ENCODE measurements at places on chromosomes 6 and 20. TPM values are rescaled to one million over a fixed set of nuclear protein-coding genes. Genes with fewer than 3 reads are reported as not detected.

GRCh38 chr6:114439411-114439810 lies 96.6 kb upstream of the HS3ST5 start:
- no peaks in the 10 kb centered on the region for H3K27me3 ChIP-seq
- DNase-seq: no peak
- H3K4me1 ChIP-seq: no peaks in the 10 kb centered on the region
- no peak overlapping the region for H3K27ac ChIP-seq
- H3K36me3 ChIP-seq: no peaks in the 10 kb centered on the region

DNA sequence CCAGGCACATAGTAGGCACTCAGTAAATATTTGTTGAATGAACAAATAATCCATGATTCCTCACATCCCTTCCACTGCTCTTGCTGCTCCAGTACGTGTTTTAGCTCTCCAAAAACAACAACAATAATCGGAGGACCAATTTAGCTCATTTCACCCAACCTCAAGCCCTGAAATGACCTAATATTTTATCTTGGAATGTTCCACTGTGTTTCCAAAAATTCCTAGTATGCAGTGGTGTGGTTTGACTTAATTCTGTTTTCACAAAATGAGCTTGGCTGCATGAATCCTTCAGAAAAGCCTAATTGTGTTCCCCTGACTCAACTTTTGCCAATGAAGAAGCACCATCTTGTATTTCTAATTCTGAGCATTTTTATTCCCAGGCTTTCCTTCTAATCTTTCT lies 168.0 kb upstream of the PHACTR1 start:
- H3K27ac ChIP-seq: no peak overlapping the region
- peaks cover 21% of the 10 kb centered on the region for H3K27me3 ChIP-seq
- H3K36me3 ChIP-seq: peaks cover 2% of the 10 kb centered on the region
- no peak for DNase-seq
- H3K4me3 ChIP-seq: no peak overlapping the region
- H3K4me1 ChIP-seq: no peaks in the 10 kb centered on the region

DNA sequence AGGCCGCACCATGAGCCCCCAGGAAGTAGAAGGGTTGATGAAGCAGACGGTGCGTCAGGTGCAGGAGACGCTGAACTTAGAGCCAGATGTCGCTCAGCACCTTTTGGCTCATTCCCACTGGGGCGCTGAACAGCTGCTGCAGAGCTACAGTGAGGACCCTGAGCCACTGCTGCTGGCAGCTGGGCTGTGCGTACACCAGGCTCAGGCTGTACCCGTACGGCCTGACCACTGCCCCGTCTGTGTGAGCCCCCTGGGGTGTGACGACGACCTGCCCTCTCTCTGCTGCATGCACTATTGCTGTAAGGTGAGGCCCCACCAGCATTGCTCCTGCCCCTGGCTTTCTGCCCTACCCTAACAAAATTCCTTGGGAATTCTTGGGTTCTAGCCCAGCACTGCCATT lies 13.1 kb downstream of the DNPH1 start:
- H3K36me3 ChIP-seq: peaks cover 10% of the 10 kb centered on the region
- peaks cover 11% of the 10 kb centered on the region for H3K4me1 ChIP-seq
- H3K27ac ChIP-seq: no peak overlapping the region
- H3K27me3 ChIP-seq: no peaks in the 10 kb centered on the region
- no peak overlapping the region for H3K4me3 ChIP-seq

- H3K27ac ChIP-seq: no peak overlapping the region
- DNase-seq: no peak
- H3K36me3 ChIP-seq: no peaks in the 10 kb centered on the region
- no peak overlapping the region for H3K4me3 ChIP-seq
- H3K4me1 ChIP-seq: no peaks in the 10 kb centered on the region
These were observed 28.7 kb downstream of the MOCS1 start for GRCh38 chr6:39905640-39905975.

Gene NEDD9
- 63.5 TPM for total RNA-seq

GRCh38 chr20:32871627-32872160 lies 13.0 kb downstream of the EFCAB8 start:
- no peak for DNase-seq
- H3K4me3 ChIP-seq: no peak overlapping the region
- no peak overlapping the region for H3K27ac ChIP-seq

- peaks cover 48% of the 10 kb centered on the region for H3K4me1 ChIP-seq
- no peaks in the 10 kb centered on the region for H3K27me3 ChIP-seq
- peak overlapping the region; percentile 98 for H3K27ac ChIP-seq
- peaks cover 2% of the 10 kb centered on the region for H3K36me3 ChIP-seq
- no peak for DNase-seq
- H3K4me3 ChIP-seq: no peak overlapping the region
These were observed 284.1 kb upstream of the TAB2 start for GRCh38 chr6:149033454-149033853.

- DNase-seq: no peak
- peak overlapping the region; percentile 47 for H3K4me3 ChIP-seq
- H3K27me3 ChIP-seq: no peaks in the 10 kb centered on the region
- peak overlapping the region; percentile 5 for H3K27ac ChIP-seq
- H3K4me1 ChIP-seq: peaks cover 21% of the 10 kb centered on the region
- H3K36me3 ChIP-seq: peaks cover 4% of the 10 kb centered on the region
These were observed 40.4 kb upstream of the ARG1 start for GRCh38 chr6:131532580-131533039.

Gene BPIFB1
- not detected for total RNA-seq

- no peak for DNase-seq
- peaks cover 10% of the 10 kb centered on the region for H3K36me3 ChIP-seq
- H3K4me3 ChIP-seq: peak overlapping the region; percentile 59
- H3K27me3 ChIP-seq: peaks cover 2% of the 10 kb centered on the region
These were observed 3.1 kb downstream of the ZUP1 start for GRCh38 chr6:116665464-116665863.

DNA sequence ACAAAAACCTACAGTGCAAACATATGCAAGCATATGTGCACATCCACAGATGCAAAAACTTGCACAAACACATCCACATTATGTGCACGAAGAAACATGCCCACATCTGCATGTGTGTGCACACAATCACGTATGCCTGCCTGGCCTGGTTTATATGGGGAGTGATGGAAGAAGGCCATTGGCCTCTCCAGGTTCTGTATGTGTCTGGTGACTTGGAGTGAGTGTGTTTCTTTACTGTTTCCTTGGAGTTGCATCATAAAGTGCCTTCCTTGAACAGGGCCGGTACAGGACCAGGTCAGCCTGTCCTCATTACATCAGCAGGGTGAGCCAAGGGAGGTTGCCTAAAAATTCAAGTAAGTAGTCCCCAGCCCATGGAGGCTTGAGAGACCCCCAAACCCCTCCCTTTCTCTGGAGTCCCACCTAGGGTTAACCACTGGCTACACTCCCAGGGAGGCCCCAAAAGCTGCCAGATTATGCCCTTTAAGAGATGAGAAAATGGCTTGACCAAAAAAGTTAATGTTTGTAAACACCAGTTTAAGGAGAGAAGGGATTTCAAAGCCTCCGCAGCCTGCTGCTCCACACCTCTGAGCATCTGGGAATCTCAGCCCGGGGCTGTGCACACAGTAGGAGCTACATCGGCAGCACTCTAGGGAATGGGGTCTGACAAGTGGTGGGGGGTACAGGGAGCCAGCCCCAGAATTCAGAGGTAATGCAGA lies 140.8 kb downstream of the VEGFA start:
- peaks cover 2% of the 10 kb centered on the region for H3K4me1 ChIP-seq
- H3K36me3 ChIP-seq: no peaks in the 10 kb centered on the region
- no peak for DNase-seq
- no peak overlapping the region for H3K27ac ChIP-seq

Gene SLC22A2
- not detected for total RNA-seq

- H3K27ac ChIP-seq: no peak overlapping the region
- no peak overlapping the region for H3K4me3 ChIP-seq
- no peaks in the 10 kb centered on the region for H3K27me3 ChIP-seq
- no peak for DNase-seq
- no peaks in the 10 kb centered on the region for H3K4me1 ChIP-seq
These were observed 215.4 kb upstream of the DEFB112 start for GRCh38 chr6:50264995-50265571.

DNA sequence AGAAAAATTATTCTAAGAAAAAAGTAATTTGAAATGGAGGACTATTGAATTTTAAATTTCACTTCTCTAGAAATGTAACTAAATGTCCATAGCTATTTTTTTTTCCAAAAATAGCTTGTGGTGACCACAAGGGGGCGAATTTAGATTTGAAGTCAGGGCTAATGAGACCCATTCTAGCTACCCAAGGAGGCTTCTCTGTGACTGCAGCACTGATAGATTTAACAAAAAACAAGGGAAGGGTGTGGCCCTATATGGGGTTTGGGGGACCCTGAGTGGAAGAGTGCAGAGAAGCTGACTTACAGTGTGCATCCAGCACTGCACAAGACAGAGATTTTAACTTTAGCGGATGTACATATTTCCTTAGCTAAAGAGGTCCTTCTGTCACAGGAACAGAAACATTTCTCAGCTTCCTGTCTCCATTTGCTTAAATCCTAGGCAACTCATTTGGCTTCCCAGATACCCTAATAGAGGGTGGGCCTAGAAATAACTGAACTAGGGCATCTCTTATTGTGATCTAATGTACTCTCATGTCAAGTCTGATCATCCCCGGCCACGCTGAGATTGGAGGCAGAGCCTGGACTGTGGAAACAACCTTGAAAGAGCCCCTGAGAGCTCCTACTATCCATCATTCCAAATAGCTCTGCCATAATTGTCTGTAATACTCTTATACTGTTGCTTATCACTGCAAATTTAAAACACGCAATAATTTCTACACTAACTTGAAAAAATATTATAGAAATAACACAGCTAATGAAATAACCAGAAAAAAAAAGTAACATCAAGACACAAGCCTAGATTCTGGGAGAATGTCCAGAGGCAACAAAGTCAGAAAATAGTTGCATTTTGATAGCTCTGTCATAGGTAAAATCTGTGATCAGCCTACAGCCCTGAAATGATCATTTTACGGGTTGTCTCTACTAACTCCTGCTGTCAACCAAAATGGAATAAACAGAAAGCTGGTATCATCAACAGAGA lies 93.6 kb downstream of the SNAP91 start:
- H3K4me1 ChIP-seq: no peaks in the 10 kb centered on the region
- no peak overlapping the region for H3K27ac ChIP-seq
- no peak overlapping the region for H3K4me3 ChIP-seq
- peaks cover 13% of the 10 kb centered on the region for H3K27me3 ChIP-seq
- no peaks in the 10 kb centered on the region for H3K36me3 ChIP-seq

Gene OR2H2
- total RNA-seq: not detected

Gene SIRPA
- 2.6 TPM for total RNA-seq

DNA sequence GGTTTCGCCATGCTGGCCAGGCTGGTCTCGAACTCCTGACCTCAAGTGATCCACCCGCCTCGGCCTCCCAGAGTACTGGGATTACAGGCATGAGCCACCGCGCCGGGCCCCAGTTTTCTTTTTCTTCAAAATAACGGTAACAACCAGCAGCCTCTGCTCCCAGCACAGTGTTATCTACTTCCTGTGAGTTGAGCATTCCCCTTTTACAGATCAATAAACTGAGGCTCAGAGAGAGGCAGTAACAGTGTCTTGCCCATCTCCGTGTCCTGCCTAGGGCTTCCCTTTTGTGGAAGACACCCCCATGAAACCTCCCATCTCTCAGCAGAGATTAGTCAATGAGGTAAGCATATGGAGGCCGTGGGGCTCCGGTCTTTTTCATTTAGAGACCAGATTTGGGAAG lies 29.6 kb downstream of the BPIFB1 start:
- H3K4me3 ChIP-seq: no peak overlapping the region
- peaks cover 27% of the 10 kb centered on the region for H3K27me3 ChIP-seq
- H3K36me3 ChIP-seq: peaks cover 2% of the 10 kb centered on the region
- DNase-seq: no peak
- H3K27ac ChIP-seq: no peak overlapping the region

All from T-helper 17 cell (primary cell).